Left kidney (tissue), 8 donors: ENCODE measurements at places on chromosomes 3 and 15. TPM values are rescaled to one million over a fixed set of nuclear protein-coding genes. Genes with fewer than 3 reads are reported as not detected.

- DNase-seq = no peak
Measured at GRCh38 chr3:183991403-183991802, 26.3 kb downstream of the ABCC5 start.

DNA sequence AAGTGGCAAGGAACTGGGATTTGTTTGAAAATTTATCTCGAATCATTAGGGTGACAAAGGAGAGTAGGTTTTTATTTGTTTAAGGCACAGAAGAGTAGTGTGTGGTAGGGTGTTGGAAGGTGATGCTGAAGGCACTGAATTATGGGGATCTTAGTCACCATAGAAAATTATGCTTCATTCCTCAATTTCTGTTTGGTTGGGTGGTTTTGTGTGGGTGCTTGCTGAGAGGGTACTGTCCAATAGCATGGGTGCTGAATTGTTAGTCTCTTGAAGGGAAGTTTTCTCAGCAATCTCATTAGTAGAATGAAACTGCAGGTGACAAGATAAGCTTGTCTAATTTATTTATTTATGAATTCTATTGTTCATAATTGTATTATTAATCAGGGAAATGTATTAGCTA, 610.9 kb downstream of the AGBL1 start:
- peak; percentile 24 for DNase-seq

GRCh38 chr3:64264501-64265109, 39.3 kb upstream of the PRICKLE2 start:
- no peak for DNase-seq

- no peak for DNase-seq
Measured at GRCh38 chr3:82085356-82085755, 323.9 kb upstream of the GBE1 start.

DNA sequence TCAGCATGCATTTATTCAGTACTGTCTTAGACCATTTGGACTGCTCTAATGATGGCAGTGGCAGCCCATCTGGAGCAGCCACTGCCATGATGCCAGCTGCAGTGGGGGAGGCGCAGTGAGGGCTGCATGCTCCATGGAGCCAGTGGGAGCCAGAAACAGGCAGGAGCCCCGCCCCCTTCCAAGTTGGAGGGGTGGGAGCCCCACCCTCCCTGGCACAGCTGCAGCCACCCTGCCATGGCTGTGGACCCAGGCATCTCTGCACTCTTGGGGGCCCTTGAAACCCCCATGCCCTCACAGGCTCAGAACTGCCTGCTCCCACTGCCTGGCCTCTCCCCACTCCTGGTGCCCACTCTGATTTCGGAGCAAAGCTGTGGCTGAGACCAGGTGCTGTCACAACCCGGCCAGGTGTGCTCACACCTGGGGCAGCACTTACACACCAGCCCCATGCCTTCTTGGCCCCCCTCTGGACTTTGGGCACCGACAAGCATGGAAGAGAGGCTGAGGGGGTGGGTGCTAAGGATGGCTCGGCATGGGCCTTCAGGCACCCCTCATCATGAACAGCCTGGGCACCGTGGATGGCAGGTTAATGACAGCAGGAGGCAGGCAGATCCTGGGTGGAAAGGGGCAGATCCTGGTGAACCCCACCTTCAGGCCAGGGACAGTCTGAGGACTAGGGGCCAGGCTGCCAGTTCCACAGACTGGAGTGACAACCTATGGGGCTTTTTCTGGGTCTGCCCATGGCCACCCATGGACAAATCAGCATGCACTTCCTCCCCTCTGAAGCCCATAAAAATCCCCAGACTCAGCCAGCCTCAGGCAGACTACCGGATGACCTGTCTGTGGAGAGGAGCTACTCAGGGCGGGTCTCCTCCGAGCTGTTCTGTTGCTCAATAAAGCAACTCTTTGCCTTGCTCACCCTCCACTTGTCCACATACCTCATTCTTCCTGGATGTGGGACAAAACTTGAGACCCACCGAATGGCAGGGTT, 18.3 kb downstream of the TBC1D21 start:
- no peak for DNase-seq

GRCh38 chr3:172404237-172404962, 43.9 kb downstream of the GHSR start:
- no peak for DNase-seq

DNA sequence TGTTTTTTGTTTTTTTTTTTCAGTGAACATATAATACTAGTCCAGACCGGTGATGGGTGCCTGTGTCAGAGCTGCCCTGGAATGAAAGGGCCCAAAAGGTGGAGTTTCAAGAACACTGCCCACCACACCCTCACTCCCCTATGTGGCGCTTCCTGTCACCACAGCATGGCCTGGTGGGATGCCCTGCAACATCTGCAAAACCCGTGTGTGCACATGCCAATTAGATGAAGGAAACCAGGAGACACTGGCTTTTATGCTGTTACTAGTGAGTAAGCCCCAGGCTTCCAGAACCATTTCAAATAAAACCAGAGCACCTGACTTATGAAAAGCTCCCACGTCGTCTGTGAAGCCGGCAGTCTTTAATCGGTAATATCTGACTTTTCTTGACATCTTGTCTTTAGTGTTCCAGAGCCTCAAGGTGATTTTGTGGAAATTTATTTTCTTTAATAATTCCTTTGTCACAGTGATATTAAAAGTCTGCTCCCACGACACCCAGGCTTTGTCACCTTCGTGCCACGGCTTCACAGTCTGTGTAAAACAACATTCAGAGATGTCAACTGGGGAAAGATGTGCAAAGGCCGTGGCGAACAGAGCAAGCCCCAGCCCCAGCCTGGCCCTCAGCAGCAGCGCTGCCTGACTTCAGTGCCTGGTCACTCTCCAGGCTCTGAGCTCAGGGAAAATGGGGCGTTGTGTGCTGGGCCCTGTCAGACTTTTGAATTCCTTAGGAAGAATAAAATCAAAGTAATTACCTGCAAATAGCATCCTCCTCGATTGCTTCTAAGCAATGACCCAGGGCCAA, 6.4 kb downstream of the CFAP92 start:
- DNase-seq = no peak

- DNase-seq = no peak
Measured at GRCh38 chr3:120410116-120410515, 40.7 kb downstream of the FSTL1 start.

DNA sequence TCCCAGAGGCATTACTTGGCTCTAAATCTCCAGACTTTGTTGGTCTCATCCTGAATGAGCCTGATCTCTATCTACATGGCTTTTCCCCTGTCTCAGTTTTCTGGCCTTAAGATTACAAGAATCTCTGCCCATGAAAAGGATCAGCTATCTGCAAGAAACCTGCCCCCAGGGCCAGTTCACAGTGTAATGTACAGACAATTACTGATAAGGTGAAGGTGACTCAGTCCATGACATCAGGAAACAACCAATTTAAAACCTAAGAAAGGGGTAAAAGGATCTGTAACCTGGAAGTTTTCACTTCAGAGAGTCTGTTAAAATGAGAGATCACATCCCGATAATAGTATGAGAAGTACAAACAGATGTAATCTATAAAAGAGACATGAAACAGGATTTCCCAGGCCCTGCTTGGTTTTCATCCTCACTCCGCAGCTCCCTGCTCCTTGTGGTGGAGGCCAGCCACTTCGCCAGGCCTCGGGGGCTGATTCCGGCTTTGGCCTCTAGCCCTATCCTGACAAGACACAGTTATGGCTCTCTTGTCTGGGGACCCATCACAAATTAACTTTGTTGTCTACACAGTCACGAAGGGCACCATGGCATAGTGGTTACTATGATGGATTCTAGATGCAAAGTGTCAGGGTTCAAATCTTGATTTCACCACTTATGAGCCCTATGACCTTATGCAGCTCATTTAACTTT, 136.9 kb downstream of the THSD4 start:
- DNase-seq = no peak

Gene KBTBD12
- polyA plus RNA-seq = 1.5 TPM

DNA sequence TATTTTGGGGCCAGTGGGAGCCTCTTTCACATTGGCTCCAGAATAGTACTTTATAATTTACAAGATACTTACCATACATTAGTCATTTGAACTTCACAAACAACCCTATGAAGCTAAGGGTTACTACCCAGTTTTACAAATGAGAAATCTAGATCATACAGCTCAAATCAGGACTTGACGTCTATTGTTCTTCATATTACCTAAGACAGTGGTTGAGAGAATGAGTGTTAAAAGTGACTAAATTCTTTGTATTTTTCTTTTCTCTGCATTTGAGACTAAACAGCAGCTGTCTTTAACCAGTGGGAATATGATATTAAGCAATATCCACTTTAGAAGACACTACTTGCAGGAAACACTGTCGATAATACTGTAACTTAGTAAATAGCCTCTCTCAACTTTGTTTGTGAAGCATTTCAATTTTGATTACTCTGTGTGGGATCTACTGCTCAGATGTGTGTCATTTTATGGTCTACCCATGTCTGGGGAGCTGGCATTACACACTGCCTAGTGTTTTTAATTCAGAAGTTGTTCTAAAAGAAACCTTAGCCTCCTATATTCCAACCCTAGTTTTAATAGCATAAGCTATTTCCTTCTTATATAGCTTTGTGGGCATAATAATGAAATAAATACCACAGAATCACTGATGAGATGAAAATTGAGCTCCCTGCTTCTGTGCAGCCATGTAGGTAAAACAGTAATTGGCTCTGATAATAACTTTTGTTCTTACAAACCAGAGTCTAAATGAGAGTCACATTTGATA, 45.9 kb downstream of the IQCH start:
- no peak for DNase-seq

GRCh38 chr15:27427276-27427675, 456.3 kb downstream of the GABRG3 start:
- DNase-seq = no peak

- DNase-seq = no peak
Measured at GRCh38 chr15:101276501-101277037, 716 bp downstream of the SELENOS start.

GRCh38 chr3:69433969-69434325, 48.1 kb upstream of the FRMD4B start:
- no peak for DNase-seq

DNA sequence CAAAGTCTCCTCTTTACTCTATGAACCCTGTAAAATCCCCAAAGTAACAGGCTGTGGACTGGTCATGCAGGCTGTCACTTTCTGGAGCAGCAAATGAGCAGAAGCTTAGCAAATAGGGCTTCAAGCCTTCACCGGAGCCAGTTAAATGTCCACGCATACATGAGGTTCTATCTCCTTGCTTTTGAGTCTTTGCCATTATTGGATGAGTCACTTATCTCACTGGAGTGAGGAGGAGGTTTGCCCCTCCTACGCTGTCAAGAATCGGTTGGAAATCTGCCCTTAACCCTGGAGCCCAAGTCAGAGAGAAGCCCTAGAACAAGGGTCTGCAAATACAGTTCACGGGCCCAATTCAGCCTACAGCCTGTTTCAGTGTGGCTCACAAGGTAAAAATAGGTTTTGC, 126.1 kb upstream of the CTNNB1 start:
- DNase-seq = no peak

- no peak for DNase-seq
Measured at GRCh38 chr3:59338934-59339333, 289.1 kb upstream of the CFAP20DC start.

DNA sequence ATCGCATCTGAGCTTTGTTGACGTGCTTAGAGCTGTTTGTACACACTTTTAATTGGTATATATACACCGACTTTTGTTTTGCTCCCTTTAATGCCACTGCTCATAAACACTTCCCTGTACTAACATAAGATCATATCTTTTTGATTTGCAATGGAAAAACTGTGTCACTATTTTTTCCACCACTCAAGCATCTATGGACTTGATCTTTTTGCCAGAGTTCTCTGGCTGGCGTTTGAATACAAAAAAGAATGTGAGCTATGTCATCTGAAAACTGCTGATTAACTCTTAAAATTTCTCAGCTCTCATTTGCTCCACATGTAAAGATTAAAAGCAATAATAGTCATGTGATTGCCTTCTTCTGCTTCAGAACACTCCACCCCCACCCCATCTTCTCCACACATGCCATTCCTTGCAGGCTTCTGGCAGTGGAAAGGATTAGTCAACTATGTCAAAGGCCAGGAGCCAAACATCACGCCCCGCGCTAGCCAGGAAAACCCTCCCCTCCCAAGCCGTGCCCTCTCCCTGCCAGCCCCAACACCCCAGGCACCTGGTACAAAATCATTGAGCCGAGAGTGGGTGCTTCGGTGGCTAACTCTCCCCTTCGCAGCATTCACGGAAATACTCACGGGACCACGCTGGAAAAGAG, 123.4 kb upstream of the MEF2A start:
- no peak for DNase-seq

- no peak for DNase-seq
Measured at GRCh38 chr3:166837535-166837934, 542.6 kb downstream of the ZBBX start.

- DNase-seq = no peak
Measured at GRCh38 chr3:133563186-133563591, 10.3 kb upstream of the CDV3 start.

- DNase-seq = no peak
Measured at GRCh38 chr3:30602946-30603345, 3.5 kb upstream of the TGFBR2 start.

Gene PTX3
- 4.5 TPM for polyA plus RNA-seq

- DNase-seq = no peak
Measured at GRCh38 chr3:2978977-2979732, 131.0 kb downstream of the IL5RA start.

DNA sequence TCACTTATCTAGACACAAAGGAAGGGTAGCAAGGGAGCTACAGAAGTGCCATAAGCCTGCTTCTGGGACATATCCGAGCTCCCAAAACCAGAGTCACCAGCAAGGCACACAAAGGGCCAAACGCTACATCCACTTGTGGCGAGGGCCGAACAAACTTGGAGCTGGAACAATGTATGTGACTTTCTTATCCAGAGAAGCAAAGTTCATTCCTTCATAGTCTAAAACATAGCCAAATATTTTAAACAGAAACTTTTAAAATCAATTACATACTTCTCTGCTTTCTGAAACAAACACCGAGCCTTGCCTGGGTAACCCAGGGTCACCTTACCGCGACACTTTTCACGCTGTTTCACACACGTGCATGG, 15.9 kb downstream of the ZXDC start:
- no peak for DNase-seq

- no peak for DNase-seq
Measured at GRCh38 chr3:29430558-29430971, 149.7 kb downstream of the RBMS3 start.

DNA sequence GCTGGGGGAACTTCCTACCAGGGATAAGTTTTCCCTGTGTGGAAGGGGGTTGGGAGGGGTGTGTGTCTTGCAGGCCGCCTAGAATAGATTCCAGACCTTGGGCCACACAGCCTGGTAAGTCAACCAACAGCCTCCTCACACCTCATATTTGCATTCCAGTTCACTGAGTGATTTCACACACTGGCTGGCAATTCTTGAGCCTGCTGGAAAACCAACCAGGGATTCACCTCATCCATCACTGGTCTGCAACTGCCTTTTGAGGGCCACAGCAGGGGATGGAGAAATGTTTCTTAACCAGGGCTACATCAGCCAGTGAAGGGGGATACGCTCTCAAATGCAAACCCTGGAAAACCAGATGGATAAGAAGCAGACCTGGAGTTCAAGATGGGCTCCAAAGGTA, 2.0 kb downstream of the FSTL1 start:
- DNase-seq = no peak

- DNase-seq = peak; percentile 68
Measured at GRCh38 chr3:124688581-124689454, 41.4 kb upstream of the UMPS start.
